HEK293T (cell line): ENCODE measurements at places on chromosomes 2 and 18.

- DNase-seq = no peak
Observed at GRCh38 chr18:27142891-27143290, 42.2 kb downstream of the CHST9 start.

DNA sequence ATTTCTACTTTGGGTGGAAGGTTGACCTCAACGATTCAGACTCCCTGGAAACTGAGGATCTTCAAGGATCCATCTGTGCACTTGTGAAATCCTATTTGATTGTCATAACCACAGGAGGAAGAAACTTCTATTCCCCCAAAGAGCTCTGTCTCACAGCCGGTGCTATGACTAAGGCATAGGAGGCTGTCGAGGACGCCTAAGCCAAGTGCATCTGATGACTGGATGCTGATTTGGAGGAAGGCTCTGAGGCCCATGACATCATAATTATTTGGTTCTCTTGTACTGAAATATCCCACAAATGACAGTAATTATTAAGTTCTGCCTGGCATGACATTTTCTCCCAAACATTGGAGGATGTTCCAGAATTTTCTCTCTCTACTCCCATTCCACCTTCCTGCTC, 13.8 kb upstream of the KCNF1 start:
- DNase-seq = no peak

- DNase-seq = no peak
Observed at GRCh38 chr18:37538526-37539205, 26.9 kb downstream of the CELF4 start.

- DNase-seq = no peak
Observed at GRCh38 chr2:224796695-224797305, 80.6 kb upstream of the CCDC195 start.

DNA sequence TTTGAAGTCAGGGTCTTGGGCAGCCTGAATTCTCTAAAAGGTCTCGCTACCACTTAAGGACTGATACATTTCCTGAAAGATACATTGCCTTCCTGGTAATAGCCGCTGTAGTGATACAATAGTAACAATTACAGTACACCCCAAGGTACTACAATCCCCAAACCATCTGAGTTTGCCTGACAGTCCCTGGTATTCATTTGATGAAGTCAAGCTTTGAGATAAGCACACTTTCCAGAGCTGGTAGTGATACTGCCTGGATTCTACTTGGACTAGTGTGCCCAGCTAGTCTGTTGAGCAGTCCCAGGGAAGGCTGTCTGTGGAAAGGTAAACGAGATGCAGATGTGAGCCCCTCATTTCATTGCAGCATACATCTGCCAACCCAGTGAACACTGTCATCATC, 24.4 kb upstream of the ITGB6 start:
- DNase-seq = no peak

DNA sequence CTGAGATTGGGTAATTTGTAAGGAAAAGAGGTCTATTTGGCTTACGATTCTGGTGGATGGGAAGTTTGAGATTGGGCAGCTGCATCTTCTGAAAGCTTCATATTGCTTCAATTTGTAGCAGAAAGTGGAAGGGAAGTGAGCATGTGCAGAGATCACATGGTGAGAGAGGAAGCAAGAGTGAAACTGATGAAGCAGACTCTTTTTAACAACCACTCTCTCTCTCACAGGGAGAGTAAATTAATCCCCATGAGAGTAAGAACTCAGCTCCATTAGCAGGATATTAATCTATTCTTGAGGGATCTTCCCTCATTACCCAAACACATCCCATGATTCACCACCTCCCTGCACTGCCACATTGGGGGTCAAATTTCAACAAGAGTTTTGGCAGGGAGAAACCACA, 298.5 kb upstream of the CELF4 start:
- no peak for DNase-seq

DNA sequence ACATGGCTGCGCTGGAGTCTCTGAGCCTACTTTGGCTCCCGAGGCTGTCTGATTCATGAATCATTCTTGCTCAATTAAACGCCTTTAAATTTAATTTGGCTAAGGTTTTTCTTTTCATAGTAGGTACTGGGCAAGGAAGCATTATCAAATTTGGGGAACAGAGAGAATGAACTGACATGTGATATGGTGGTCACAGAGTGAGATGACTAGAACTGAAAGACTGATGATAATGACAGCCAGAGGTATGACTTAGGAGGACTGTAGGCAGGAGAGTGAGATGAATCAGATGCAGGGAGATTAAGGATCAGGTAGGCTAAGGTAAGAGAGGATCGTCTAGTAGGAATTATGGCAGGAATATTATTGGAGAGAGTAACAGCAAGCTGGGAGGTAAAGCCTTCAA, 40.9 kb upstream of the ST8SIA3 start:
- DNase-seq = no peak

DNA sequence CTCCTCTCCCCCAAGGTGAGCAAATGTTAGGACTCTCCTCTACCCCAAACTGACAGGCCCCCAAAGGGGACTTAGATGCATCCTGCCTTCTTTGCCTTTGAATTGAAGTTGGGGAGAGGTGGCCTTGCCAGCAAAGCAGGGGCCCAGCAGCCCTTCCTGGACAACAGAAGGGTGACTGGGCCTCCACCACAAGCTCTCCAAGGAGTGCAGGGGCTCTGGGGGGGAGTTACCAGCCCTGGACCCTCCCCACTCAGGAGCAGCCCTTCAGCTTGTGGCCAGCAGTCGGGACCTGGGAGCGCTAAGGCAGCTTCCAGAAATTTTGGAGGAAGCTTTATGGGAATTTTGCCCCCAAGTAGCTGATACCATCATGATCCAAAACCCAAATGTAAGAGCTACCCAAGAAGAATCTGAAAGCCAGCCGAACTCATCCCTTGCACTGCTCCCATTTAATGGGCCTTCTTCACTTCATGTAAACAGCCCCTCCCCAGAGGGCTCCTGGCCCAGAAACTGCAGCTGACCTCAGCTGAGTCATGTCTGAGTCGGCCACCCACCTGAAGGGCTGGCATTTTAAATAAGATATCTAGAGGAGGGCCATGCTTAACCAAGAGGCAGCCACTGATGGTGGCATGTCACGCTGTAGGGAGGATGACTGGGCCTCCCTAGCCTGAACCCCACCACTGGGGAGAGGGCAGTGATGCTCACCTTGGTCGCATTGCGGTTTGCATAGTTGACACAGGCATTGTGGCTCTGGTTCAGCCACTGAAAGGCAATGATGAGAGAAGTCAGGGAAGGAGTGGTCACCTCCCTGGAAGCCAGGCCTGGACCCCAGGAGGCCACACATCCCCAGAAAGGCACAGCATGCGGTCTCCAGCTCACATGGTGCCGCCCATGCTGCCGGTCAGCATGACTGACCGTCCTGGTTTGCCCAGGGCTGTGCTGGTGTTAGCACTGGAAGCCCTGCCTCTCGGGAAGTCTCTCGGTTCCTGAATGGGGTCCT, 71.5 kb downstream of the SFXN5 start:
- no peak for DNase-seq

DNA sequence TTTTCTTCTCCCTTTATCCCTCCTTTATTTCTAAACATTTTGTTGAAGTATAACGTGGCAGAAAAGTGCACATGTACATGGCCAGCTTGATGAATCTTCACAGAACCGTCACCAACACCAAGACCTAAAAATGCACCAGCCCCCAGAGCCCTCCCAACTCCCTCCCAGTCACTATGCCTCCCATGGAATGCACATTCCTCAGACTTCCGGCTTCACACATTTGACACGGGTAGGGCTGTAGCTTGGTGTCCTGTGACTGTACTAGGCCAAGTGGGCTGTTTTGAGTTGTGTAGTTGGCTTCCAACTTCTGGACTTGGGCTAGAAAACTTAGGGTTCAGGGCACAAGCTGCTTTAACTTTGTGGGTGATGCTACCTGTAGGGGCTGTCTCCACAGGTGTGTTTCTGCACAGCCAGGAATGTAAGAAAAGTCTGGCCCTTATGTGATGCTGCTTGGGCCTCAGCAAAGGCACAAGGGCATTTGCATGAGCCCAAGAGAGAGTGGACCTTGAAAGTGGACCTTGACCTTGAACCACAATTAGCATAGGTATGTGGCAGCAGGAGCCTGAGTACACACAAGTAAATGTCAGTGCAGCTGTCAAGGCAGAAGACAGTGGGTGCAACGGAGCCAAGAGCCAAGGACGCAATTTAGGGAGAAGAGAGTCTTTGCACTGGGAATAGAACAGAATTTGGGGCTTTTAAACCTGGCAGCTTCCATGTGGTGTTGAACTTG, 78.4 kb downstream of the SEPTIN10 start:
- DNase-seq = no peak

GRCh38 chr2:96427917-96428316, 77.2 kb downstream of the NEURL3 start:
- DNase-seq = no peak

GRCh38 chr2:8171608-8172007, 510.2 kb upstream of the ID2 start:
- no peak for DNase-seq

- no peak for DNase-seq
Observed at GRCh38 chr2:110805894-110806452, 73.6 kb downstream of the ACOXL start.

DNA sequence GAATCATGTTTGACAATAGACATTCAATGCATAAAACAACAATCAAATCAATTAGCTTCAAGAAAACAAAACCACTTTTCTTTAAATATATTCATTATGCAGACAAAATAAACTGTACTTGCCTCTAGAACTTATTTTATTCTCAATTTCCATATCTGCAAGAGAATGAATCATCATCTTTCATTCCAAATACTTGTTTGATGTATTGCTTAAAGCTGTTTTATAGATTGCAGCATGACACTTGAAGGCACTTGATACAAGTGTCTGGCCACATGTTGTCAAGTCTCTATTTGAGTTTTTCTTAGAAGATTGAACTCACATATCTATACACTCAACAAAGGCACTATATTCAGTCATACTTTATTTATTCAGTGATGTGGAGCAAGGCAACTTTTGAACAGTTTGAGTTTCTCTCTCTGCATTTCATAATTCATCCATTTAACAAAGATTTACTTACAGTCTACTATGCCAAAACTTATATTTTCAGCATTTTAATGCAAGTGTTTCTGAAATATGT, 38.7 kb upstream of the DDX18 start:
- no peak for DNase-seq

DNA sequence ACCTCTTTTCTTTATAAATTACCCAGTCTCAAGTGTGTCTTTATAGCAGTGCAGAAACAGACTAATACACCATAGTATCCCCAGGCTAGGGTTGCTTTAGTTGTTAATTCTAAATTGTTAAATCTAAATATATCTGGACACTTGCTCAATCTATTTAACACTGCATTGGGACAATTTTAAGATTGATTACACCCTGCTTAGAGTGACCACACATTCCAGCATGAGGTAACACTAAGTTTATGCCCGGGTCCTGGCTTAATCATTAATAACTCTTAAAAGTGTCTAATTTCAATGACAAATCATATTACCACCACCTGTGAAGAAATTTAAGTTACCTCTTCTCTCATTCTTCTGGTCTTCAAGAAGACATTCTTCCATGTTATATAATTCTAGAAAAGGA, 131.4 kb downstream of the ZNF385B start:
- no peak for DNase-seq

DNA sequence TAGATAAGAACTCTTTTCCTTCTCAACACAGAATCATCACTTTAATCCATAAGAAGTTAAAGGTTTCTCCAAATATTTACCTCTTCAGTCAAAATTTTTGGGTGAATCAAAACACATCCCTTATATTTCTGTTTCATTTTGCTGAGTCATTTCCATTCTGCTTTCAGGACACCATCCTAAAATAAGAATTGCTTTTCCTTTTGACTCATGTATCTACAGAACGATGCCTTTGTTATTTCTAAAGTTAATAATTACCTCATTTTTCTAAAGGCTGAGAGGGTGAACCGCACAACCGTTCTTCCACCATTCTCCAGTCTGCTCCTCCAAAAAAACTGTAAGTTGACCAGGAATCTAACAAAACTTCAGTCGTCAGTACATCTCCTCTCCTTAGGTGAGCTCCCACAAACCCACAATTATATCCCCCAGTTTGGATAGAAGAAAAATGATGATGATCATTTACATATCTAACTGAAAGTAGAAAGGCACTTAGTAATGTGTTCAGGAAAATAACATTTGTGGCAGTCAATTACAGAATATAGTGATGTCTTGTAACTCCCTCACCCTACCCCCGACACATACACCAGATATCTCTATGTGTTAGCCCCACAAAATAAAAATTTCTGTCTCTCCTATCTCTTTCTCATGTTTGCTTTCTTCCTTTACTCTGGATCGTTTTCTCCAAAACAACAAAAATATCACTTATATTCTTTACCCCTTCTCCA, 162.5 kb downstream of the RAD51AP2 start:
- no peak for DNase-seq

- no peak for DNase-seq
Observed at GRCh38 chr2:8454797-8455196, 227.1 kb upstream of the ID2 start.

- no peak for DNase-seq
Observed at GRCh38 chr18:74520096-74520833, 14.0 kb upstream of the CNDP1 start.

- DNase-seq = no peak
Observed at GRCh38 chr2:199869653-199870052, 18.7 kb upstream of the FTCDNL1 start.

DNA sequence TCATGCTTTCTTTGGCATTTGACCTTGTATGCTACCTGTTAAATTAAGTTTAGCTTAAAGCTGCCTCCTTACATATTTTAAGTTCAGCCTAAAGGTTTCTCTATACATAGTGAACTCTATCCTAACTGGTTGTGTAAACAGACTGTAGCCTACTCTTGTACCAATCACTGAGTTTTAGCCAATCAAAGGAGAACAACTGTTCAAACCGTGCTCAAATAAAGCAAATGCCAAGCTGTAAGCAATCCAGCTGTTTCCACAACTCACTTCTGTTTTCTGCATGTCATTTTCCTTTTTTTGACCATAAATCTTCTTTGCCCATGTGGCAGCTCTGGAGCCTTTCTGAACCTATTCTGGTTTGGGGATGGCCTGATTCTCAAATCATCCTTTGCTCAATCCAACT, 1603.8 kb upstream of the ACVR2A start:
- DNase-seq = no peak

DNA sequence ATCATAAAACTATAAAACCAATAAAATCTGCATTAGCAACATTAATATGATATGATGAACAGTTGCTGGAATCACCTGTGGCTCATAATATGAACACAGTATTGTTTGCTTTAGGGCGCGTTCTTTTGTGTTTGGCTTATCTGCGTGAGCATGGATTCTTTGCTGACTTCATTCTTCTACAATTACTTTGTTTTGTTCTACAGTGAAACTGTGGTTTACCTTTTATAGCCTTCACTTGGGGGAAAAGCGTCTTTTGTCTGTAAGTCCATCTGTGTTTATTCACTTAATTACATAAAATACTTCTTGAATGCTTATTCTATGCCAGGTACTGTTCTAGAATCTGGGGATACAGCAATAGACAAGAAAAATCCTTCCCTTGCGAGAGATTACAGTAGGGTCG, 74.0 kb upstream of the SEC11C start:
- no peak for DNase-seq

- DNase-seq = no peak
Observed at GRCh38 chr18:63257453-63257852, 62.1 kb downstream of the BCL2 start.

GRCh38 chr2:44102790-44103562, 65.7 kb upstream of the PPM1B start:
- DNase-seq = no peak

- no peak for DNase-seq
Observed at GRCh38 chr2:234989183-234989701, 37.4 kb downstream of the SH3BP4 start.
